ENCODE measurements at places on chromosomes 5 and 9.

DNA sequence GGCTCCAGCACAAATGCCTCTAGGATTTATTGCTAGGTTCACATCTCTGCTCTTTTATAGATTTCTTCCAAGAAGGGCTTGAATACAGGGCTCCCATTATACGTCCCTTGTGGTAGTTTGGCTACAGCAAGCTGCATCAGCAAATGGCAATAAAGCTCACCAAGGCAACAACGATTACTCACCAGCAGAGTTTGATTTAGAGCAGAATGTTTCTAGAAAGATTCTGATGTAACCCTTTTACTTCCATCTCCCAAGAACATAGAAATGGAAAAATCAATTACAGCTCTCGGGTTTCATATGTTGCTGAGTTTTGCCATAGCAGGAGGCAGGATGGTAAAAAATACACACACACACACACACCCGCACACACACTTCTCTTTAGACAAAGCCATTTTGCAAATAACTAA is 124.2 kb upstream of the TNPO1 start:
- DNase-seq: no peak

DNA sequence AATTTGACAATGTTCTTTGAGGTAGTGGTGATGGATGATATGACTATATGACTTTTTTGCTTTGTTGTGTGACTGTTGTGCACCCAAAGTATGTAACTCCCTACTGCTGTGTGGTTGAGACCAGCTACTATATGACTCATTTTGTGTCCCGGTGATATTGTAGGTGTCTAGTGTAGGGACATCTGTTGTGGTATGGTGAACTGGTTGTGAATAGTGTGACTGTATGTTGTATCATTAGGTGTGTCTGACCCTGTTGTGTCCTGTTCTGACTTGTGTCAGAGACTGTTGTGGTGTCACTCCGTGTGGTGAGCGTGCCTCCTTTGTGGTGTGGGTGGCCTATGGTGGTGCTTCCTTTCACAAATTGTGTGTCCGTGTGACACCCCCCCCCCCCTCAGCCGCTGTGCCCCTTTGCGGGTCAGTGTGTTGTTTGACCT is 11.2 kb upstream of the CXXC5 start:
- DNase-seq: no peak

DNA sequence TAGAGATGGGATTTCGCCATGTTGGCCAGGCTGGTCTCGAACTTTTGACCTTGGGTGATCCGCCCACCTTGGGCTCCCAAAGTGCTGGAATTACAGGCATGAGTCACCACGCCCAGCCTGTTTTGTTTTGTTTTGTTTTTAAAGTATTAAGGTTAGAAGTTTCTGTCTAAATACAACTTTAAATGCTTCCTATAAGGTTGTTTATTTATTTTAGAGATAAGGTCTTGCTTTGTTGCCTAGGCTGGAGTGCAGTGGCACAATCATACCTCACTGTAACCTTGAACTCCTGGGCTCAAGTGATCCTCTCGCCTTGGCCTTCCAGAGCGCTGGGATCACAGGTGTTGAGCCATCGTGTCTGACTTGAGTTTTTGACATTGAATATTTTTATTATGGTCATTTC is 11.4 kb downstream of the MRRF start:
- DNase-seq: no peak

DNA sequence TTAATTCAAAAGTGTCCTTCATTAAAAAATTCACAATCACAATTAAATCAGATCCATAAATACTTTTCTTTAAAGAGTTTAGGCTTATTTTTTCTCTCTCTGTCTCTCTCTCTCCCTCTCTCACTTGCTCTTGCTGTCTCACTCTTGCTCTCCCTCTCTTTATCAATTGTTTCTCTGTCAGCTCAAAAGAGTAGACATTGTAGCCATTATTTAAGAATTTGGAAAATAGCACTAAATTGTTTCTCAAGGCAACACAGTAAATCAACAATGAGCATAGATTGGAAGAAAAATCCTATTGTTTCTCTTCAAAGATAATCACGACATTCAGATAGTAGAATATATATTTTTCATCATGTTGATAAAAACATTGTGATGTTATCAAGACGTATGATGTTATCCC is 1114.0 kb downstream of the PTPRD start:
- DNase-seq: no peak

DNA sequence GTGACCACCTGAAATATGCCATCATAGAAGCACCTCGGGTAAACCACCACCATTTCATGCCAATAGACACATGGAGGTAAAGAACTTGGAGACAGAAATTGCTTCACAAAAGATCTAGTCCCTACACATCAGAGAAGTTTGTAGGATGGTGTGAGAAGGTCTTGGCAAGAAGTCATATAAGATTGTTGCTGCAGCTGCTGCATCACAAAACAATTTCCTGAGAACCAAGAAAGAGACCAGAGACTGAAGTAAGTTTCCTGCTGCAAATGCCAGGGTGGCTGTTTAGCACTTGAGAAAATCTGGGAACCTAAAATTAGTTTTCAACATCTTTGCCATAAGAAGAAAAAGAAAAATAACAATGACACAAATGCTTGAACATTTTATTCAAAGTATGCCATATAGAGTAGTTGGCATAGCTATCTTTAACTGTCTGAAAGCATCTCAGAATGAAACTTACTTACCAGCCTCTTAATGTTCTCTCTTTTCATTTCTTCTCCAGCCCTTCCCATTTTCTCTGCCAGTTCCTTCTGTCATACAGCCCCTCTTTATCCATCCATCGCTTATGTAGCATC is 114.3 kb downstream of the KCTD16 start:
- DNase-seq: no peak

DNA sequence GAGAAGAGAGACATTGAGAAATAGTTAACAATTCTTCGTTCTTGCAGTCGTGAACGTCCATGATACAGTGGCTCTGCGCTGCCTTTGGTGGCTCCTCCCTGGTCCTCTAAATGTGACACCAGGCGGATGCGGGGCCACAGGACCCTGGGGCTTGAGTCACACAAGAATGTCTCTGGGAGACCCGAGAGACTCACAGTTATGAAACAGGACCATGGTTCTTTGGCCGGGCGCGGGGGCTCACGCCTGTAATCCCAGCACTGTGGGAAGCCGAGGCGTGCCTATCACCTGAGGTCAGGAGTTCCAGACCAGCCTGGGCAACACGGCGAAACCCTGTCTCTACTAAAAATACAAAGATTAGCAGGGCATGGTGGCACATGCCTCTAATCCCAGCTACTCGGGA is 767 bp upstream of the ZDHHC11 start:
- DNase-seq: no peak

DNA sequence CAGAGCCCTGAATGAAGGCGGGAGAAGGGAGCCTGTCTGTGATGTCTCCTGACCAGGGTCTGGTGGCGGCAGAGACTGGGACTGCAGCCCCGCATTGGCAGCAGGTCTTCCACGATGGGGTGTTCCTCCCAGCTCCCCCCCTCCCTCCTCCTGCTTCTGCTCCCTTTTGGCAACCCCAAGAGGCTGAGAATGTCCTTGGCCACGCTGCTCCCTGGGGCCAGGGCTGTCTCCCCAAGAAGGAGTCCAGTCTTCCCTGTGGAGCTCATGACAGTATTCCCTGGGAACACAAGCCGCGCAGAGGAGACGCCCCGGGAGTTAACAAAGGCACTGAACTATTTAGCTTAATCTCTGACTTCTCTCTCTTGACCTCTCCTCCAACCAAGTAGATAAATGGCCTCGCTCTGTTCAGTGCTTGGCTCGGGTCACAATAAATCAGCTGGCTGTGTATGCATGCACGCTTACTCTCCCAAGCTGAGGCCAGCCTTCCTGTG is 84.0 kb upstream of the NEURL1B start:
- DNase-seq: no peak

DNA sequence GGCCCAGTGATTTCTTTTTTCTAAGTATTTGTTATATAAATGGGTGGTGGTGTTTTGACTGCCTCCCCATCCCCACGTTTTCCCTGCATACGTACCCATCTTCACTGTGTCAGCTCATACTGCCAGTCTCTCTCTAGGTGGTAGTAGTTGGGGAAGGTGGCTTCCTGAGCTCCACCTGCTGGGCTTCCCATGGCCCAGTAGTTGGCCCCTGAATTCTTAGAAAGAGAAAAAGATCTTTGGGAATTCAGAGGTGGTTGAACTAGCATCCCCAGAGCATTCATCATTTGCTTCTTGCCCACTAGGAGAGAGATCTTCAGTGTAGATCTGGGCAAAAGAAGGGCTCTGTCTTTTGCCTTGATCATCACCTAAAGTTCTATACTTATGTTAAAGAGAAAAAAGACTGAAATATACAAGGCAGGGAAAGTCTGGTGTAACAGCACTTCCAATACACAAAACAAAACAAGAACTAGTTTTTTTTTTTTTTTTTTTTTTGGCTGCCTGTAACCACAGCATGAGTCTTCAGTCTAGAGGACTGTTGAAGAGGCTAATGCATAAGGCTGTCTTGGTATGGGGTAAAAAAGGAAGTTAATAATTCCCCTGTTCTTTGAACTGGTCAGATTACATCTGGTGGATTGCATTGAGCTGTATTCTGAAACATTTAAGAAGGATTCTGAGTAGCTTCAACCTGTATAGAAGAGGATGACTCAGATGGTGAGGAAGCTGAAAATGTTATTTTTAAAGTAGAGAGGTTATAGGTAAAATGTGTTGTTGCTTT is 128.7 kb downstream of the ATG10 start:
- no peak for DNase-seq

DNA sequence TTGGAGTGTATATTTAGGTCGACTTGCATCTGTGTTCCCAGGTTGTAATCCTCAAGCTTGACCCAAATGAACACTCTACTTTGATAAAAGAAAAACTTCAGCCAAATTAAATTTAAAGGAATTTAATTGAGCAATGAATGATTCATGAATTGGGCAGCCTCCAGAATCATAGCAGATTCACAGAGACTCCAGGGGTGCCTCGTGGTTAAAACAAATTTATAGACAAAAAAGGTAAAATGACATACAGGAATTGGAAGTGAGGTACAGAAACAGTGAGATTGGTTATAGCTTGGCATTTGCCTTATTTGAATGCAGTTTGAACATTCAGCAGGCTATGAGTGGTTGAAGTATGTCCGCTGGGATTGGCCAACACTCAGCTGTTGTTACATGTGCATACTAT is 21.6 kb upstream of the SPATA31D4 start:
- DNase-seq: no peak

DNA sequence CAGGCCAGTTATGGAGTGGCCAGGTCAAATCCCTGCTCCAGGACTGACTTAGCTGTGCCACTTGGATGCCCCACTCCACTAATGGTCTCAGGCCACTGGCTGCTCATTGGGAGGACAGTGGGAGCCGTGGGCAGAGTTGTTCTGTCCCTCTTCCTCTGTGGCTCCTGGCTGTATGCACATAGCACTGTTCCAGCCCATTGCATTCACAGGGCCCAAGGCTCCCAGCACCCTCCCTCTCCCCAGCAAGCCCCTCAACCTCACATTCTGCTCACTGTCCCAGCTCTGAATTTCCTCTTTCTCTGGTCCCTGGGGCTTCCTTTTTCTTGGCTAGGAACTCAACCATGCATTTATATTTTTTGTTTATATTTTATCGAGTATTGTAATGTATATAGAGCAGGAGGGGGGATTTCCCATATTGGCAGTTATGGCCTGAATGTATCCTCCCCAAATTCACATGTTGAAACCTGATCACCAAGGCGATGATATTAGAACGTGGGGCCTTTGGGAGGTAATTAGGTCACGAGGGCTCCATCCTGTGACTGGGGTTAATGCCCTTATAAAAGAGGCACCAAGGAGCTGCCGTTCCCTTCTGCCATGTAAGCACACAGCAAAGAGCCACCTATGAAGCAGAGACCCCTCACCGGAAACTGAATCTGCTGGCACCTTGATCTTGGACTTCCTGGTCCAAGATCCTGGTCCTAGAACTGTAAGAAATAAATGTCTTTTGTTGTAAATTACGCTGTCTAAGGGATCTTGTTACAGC is 17.0 kb upstream of the MVB12B start:
- no peak for DNase-seq

GRCh38 chr9:86938780-86939179 is 8.5 kb downstream of the GAS1 start:
- DNase-seq: no peak

DNA sequence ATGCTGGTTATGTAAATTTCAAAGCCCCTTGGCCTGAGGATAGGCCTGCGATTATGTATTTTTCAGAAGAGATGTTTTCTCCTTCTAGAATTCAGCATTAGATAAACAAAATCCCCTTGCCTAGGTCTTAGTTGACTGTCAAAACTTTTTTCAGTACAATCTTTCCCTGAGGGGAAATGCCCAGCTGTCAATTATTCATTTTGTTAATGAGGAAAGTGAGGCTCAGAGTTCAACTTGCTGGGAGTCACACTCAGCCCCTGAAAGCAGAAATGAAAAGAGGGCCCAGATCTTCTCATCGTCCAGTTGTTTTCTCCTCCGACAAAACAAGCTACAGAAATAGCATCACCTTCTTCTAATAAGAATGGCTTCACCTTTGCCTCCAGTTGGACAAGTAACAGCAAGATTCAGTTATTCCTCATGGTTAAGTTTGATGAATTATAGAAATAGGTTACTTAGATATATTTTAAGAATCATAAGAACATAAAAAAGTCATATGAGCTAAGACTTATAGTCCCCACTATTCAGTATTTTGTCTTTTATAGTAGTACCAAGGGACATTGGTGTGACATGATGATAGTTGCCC is 627.1 kb upstream of the WWC1 start:
- DNase-seq: no peak

DNA sequence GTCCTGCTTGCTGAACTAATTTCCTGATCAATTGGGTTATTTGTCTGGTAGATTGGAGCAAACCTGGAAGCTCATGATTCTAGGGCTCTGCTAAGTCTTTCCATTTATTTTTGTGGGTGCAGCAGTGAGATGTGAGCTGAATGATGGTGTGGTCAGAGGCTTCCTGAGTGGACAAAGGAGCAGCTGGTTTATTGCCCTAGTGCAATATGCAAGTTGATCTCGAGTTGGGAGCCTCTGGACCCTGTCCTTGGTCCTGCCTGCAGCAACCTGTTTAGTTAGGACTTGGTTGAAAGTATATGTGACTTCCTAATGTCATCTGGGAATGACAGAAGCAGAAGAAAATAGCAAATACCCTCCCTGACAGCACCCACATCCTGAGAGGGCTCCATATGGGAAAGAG is 4.2 kb upstream of the UNC5A start:
- DNase-seq: no peak

DNA sequence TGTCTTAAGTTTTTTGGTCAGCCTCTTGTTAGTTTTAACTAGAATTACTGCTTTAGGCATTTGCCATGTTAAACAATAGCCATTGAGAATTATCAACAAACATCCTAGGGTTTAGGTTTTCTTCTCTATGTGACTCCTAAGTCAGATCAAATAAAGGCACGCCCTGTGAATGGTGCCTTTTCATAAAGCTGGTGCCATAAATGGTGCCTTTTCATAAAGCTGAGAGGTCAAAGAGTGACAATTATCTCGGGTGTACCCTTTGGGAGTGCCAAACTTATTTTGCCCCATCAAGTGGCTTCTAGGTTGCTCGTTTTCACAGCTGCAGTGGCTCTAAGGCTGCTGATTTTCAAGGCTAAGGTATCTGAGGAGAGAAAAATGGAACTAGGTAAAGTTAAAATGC is 391.6 kb downstream of the DMRTA1 start:
- DNase-seq: no peak

GRCh38 chr5:79318935-79319614 is 83.1 kb downstream of the JMY start:
- DNase-seq: no peak
